ENCODE measurements at places on chromosomes 7 and 10.

DNA sequence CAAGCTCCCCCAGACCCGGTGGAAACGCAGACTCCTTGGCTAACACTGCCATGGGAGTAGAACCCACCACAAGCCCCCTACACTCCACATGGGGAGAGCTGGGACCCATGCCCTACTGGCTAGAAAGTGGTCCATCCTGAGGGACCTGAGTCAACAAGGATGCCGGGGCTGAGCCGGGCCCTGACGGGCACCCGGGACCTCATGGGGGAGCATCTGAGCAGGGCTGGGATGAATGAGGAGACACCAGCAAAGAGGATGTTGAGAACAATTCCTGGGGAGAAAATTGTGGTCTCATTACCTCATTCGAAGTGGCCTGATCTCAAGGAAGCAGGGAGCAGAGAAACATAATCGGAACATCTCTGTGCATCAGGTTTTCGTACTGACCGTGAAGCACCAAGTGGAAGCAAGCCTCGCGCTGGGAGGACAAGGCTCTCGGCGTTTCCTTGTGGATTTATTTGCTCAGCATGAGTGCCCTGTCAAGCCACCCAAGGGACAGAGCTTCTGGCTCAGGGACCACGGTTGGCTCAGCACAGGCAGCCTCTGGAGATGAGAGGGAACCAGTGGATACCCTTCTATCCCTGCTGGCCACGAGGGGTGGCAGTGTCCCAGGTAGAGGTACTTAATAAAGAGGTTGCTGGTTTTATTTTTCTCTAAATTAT is 132.2 kb upstream of the FAM20C start:
- peak; percentile 52 for DNase-seq

- DNase-seq = no peak
Observed at GRCh38 chr7:49706106-49706505, 67.3 kb upstream of the VWC2 start.

- DNase-seq = no peak
Observed at GRCh38 chr10:78348411-78349164, 314.9 kb downstream of the RPS24 start.

DNA sequence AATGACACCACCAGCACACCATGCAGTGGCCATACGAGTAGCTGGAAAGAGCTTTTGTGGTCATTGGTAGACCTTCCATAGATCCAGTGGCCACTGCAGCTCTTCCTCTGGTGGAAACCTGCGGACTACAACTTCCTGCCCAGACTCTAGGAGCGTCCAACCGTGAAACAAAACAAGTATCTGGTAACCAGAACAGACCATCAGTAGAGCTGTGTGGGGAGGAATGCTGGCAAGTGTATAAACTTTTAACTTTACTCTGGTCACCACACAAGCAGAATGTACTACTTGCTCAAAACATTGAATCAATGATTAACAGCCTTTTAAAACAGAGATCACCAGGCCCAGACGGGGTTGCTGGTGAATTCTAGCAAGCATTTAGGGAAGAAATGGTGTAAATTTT is 154.7 kb upstream of the DGKB start:
- no peak for DNase-seq

- no peak for DNase-seq
Observed at GRCh38 chr10:68516766-68517165, 10.6 kb downstream of the SLC25A16 start.

- peak; percentile 85 for DNase-seq
Observed at GRCh38 chr7:27188386-27189294, 3.6 kb upstream of the HOXA11 start.

DNA sequence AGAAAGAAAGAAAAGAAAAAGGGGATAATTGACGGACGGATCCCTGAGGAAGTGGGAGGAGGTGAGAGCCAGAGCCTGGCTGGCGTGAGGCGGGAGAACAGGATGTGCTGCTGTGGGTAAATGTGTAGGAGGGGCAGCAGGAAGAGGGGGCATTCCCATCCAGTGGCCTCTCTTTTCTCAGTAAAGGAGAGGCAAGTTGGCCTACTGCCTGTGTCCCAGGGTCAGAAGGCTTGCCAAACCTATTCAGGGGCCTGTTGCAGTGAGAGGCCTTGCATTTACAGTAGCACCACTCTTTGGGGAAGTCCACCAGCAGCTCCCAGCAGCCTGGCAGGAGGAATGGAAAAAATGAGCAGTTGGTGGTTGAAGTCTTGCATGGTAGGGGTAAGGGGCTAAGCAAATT is 26.6 kb upstream of the ASCC1 start:
- DNase-seq = peak; percentile 87

DNA sequence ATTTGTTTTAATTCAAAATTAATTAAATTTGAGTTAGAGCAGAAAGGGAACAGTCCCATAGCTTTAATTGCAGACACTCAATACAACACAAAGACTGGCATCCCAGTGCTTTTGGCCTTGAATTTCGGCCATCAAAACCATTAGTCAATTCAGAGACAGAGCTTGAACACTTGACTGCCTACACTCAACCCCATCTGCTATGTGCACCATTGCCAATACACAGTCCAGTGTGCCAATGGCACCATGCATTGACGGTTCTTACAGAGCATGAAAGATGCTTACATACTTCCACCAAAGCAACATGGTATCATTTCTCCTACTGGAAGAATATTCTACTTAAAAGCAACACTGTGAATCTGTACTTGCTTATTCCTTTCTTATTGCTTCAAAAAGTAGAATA is 43.6 kb upstream of the LRRTM3 start:
- DNase-seq = no peak

DNA sequence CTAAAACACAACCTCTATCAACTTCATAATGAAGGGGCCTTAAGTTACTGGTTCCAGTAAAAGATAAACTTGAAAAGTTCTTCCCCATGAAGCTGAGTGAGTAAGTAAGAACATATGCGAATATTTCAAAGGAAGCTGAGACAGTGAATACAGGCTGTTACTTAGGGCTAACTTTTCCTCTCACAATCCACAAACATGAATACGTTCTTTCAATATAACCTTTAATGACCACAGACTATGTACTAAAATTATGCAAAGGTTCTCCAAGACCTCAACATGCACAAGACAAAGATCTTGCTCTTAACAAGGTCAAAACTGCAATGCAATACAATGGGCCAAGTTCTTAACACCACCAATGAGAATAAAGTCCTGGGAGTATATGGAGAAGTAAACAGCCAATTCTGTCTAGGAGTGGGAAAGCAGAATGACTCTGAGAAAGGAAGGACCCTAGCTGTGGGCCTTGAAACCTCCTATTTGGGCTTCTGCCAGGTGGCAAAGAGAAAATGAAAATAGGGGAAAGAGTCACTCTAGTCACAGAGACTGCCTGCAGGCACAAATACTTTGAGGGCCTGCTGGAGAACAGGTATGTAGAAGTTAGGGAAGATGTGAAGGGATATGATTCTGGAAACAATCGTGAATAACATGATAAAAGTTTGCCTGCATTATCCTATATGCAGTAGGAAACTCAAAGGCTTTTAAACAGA is 43.7 kb downstream of the OSBPL3 start:
- DNase-seq = no peak

GRCh38 chr10:122828716-122829255 is 16.9 kb downstream of the CUZD1 start:
- no peak for DNase-seq

DNA sequence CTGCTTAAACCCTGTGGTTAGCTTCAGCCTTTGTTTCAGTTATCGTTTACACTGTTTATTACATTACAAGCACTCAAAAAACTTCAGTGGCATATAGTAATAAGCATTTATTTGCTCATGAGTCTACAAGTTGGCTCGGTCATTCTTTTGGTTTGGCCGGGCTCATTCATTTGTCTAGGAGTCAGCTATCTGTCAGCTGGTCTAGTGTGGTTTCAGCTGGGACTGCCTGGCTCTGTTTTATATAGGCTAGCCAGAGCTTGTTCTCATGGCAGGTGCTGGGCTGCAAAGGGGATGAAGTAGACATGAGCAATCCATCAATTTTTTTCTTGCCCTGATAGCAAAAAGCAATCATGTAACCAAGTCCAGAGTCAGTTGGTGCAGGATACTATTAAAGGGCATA is 103.6 kb downstream of the MKLN1 start:
- no peak for DNase-seq

GRCh38 chr10:24952707-24953645 is 570 bp upstream of the PRTFDC1 start:
- peak; percentile 82 for DNase-seq

- DNase-seq = peak; percentile 54
Observed at GRCh38 chr7:159086301-159086925, 58.3 kb downstream of the VIPR2 start.

- no peak for DNase-seq
Observed at GRCh38 chr10:26367771-26368170, 70.4 kb upstream of the APBB1IP start.

GRCh38 chr7:130345725-130346124 is 1.1 kb downstream of the CPA5 start:
- DNase-seq = no peak

DNA sequence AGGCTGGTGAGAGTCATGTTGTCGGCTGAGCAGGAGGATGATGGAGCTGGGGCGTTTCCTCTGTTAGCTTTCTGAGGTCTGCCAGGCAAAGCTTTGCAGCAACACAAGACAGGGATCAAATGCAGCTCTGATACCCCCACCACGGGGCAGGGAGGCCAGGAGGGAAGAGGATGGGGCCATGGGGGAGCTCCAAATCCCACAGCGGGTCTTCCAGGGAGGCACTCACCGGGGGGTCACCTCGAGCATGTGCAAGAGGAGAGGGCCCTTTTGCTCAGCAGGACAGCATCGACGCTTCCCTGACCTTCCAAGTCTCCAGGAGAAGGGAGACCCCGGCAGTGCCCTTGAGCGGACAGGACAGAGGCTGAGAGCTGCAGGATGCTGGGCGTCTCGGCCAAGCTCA is 127.5 kb downstream of the WDR37 start:
- peak; percentile 72 for DNase-seq
